ENCODE measurements at places on chromosomes 4 and X. TPM values are rescaled to one million over a fixed set of nuclear protein-coding genes. Genes with fewer than 3 reads are reported as not detected.
A peak's percentile ranks its signal among the peaks of the same experiment; 100 is the strongest.

DNA sequence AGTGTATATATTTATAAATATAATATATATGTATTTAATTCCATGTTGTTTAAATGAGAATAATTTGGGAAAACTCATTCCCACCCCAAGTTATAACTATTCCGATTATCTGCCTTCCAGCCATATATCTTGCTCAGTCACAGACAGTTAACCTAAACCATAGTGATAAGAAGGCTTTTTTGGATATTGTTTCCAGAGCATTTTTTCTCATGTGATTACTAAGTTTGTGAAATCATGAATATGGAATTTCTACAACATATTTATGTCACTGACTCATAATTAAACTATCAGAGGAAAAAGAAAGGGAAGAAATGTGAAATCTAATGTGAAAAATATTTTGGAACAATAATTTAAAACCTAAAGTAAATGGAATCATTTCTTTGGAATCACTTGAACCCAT is 1163.5 kb upstream of the PABPC4L start:
- no peak for DNase-seq

DNA sequence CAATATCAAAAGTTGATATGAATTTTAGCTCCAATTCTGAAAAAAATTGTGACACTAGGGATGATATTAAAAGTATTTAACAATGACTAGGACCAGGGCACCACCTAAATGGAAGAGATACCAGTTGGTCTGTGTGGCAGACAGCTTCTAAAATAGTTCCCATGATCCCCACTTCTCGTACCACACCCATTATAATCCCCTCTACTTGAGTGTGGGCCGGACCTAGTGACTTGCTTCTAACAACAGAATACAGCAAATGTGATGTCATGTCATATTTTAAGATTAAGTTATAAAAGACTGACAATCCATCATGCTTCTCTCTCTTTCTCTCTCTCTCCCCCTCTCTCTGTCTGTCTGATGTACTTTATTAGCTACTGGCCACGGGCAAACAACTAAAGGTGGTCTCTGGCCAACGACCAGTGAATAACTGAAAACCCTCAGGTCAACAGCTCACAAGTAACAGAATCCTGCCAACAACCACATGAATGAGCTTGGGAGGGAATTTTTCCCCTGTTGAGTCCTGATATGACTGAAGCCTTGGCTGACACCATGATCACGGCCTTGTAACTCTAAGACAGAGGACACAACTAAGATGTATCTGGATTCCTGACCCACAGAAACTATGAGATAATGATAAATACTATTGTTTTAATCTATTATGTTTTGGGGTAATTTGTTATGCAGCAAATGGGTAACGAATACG is 34.4 kb downstream of the FAM13A start:
- DNase-seq: no peak

CRLF2 gene
- total RNA-seq: not detected

ZNF630 gene
- 3.7 TPM for total RNA-seq

DNA sequence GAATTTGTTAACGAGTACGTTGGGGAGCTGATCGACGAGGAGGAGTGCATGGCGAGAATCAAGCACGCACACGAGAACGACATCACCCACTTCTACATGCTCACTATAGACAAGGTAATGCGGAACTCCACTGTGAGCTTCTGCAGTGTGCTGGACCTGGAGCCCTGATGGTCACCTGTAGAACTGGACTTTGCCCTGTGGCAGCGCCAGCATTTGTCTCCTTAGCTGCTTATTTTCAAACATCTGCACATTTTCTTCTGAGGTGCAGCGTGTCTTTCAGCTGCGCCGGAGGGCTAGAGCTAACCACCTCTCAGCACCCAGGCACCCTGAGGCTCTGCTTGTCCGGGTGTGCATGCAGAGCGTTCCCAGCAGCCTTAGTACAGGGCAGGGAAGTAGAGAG is 47.7 kb downstream of the NELFA start:
- no peak for DNase-seq

GRCh38 chr4:96991083-96991482 is 1151.2 kb downstream of the PDHA2 start:
- no peak for DNase-seq

GRCh38 chr4:99135541-99136162 is 8.4 kb downstream of the ADH4 start:
- no peak for DNase-seq

F11 gene
- 19.4 TPM for total RNA-seq

PCSK1N gene
- total RNA-seq: 39.0 TPM

DNA sequence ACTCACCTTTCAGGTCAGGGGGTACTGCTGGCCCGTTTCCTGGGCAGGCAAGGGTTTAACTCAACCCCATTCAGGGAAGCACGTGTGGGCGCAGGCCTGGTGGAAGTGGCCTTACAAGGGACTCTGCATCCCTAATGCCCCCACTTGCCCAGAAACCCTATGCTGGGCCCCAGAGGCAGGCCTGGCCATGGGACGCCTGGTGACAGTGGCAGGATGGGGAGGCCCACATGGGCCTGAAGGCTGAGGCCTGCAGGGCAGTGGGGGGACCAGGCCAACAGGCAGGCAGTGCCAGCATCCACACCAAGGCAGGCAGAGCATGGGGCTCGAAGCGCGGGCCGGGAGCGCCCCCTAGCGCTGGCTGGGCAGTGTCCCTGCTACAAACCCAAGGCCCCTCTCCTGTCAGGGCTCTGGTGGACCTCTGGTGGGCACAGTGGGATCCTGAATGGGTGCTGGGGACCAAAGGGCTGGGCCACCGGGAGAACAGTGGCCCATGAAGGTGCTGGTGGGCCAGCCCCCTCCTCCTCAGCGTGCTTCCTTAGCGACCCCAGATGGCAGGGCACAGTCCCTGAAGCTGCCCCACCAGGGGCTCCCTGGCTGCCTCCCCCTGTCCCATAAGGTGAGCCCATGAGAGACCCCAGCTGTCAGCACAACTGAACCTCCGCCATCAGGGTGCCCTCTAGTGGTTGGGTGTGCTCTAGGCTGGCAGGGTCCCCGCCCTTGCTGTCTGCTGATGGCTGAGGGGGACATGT is 16.8 kb downstream of the FGFR3 start:
- peak; percentile 89 for DNase-seq

DNA sequence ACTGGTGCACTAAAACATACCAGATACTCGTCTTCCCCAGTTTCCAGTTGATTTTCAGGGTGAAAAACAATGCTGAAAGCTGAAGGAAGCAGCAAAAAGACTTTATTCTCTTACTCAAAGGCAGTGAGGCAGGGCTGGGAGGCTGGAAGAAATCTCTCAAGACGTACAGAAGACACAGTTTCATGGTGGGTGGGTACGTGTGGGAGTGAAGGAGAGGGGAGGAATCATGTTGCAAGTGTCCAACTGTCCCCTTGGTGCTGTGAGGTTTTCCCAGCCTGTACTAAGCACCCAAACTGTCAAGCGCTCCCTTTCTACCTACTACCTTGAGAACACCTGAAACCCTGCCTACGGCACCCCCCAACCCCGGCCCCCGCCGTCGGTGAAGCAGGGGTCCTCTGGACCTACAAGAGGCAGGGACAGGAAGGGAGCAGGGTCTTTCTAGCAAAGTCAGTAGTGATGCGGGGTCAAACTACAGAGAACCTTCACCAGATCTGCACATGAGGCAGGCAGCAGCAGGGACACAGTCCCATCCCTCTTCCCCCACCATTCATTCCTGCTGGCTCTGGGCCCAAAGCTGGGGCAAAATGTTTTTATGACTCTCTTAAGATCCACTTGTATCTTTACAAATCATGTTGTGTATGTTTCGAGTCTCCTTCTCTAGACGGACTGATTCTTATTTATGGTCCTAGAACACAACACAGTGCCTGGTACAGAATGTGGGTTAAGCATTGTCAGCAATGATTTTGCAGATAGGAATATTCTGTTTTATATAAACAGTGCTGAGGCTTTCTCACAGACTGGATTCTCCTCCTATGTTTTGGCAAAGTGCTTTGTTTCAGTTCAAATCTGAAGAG is 2.4 kb upstream of the SETD7 start:
- no peak for DNase-seq

Measured in hepatocyte (in vitro differentiated cells).